ENCODE measurements at places on chromosomes 12 and 14. TPM values are rescaled to one million over a fixed set of nuclear protein-coding genes. Genes with fewer than 3 reads are reported as not detected.

Gene HNF1A
- total RNA-seq = not detected

Gene FSCB
- total RNA-seq = not detected

Gene ITGB7
- total RNA-seq = 0.04 TPM

Gene DLGAP5
- 44.8 TPM for total RNA-seq

Gene CLEC14A
- not detected for total RNA-seq

Data from hair follicular keratinocyte (primary cell).